Thoracic aorta (tissue), 2 donors: ENCODE measurements at places on chromosomes 6 and 20.

GRCh38 chr6:158312672-158313397, 570 bp downstream of the TULP4 start:
- DNase-seq = no peak

GRCh38 chr6:160007611-160008010, 38.7 kb downstream of the IGF2R start:
- DNase-seq = no peak

- no peak for DNase-seq
These were observed 309.4 kb upstream of the SOX4 start for GRCh38 chr6:21284166-21284565.

- no peak for DNase-seq
These were observed 11.3 kb upstream of the PTGIS start for GRCh38 chr20:49579195-49579594.

GRCh38 chr6:167711768-167712730, 114.7 kb upstream of the AFDN start:
- DNase-seq = no peak

- no peak for DNase-seq
These were observed 121.3 kb upstream of the BCLAF1 start for GRCh38 chr6:136411025-136411325.

DNA sequence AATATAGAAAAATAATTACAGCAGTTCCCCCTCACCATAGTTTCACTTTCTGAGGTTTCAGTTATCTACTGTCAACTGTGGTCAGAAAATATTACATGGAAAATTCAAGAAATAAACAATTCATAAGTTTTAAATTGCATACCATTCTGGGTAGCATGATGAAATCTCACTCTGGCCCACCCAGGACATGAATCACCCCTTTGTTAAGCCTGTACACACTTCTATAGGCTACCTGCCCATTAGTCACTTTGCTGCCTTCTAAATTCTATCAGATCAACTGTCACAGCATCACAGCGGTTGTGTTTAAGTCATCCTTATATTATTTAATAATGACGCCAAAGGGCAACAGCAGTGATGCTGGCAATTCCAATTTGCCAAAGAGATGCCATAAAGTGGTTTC, 140.3 kb upstream of the RUNX2 start:
- no peak for DNase-seq
